ENCODE measurements at places on chromosomes 6 and 20.

- peak; percentile 29 for DNase-seq
Observed at GRCh38 chr6:14635934-14636591, 518.5 kb downstream of the CD83 start.

GRCh38 chr6:53424300-53424699, 75.5 kb upstream of the ELOVL5 start:
- DNase-seq: no peak

DNA sequence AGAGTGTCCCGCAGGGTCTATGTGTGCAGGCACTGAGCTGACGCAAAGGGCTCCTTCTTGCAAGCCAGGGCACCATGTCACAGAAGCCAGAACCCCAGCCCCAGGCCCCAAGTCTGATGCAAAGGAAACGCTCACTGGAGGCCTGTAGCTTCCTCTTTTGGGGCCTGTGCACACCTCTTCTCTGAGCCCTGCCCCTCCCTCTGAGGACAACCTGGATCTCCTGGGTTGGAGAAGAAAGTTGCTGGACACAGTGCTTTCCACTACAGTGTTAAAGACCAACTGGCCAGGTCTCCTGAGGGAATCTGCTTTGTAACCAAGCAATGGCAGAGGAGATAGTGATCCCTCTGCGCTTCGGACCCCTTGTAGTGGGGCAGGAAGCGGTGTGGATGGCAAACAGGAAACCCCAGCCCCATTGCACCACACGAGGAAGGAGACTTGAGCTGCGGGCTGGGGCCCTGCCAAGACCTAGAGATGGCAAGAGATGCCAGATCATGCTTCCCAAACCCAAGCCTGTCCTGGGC, 90.0 kb downstream of the PRND start:
- DNase-seq: peak; percentile 81

GRCh38 chr6:6610031-6610591, 21.6 kb downstream of the LY86 start:
- DNase-seq: peak; percentile 56

- no peak for DNase-seq
Observed at GRCh38 chr6:36716476-36717093, 19.0 kb downstream of the RAB44 start.

- DNase-seq: no peak
Observed at GRCh38 chr6:20840675-20841074, 306.4 kb downstream of the CDKAL1 start.

DNA sequence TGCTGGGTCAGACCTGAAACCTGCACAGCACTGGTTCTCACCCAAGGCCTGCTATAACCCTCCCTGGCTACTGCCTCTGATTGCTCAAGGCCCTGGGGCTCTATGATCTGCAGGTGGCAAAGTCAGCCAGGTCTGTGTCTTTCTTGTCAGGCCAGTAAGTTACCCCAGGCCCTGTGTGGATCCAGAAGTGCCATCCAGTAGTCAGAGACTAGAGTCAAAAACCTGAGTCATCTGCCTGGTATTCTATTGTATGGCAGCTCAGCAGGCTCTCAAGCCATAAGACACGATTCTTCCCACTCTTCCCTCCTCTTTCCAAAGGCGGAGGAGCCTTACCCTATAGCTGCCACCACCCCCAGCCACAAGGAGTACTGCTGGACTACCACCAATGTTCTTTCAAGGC, 593.0 kb downstream of the FRK start:
- no peak for DNase-seq

- no peak for DNase-seq
Observed at GRCh38 chr20:61127311-61128039, 124.6 kb upstream of the CDH4 start.

- no peak for DNase-seq
Observed at GRCh38 chr6:104591573-104592334, 268.0 kb downstream of the HACE1 start.

DNA sequence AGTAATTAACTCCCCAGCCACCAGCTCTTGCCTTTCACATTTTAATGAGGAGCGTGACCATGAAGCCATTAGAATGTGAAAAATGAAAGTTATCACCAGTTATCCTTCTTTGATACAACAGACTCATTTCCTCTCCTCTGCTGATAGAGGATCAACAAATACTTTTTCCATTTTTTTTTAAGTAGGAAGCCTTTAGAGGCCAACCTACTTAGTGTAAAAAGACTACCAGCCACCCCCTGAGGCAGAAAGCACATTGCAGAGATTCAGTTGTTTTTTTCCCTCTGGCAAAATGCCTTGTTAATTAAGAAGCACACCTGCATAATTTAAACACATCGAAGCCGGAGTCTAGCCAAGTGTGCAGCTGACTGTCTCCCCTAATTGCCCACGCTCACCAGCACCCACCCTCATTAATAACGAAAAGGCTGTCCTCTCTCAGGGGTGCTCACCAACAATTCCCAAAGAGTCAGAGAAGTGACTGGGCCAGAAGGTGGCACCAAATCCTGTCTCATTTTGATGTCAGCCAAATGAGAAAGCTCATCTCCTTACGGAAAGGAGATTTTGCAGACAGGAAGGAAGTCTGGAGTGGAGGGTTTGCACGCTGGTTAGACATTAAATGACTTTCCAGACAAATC, 60.9 kb upstream of the MC3R start:
- DNase-seq: no peak

GRCh38 chr20:64151633-64152530, 12.4 kb upstream of the MYT1 start:
- no peak for DNase-seq

DNA sequence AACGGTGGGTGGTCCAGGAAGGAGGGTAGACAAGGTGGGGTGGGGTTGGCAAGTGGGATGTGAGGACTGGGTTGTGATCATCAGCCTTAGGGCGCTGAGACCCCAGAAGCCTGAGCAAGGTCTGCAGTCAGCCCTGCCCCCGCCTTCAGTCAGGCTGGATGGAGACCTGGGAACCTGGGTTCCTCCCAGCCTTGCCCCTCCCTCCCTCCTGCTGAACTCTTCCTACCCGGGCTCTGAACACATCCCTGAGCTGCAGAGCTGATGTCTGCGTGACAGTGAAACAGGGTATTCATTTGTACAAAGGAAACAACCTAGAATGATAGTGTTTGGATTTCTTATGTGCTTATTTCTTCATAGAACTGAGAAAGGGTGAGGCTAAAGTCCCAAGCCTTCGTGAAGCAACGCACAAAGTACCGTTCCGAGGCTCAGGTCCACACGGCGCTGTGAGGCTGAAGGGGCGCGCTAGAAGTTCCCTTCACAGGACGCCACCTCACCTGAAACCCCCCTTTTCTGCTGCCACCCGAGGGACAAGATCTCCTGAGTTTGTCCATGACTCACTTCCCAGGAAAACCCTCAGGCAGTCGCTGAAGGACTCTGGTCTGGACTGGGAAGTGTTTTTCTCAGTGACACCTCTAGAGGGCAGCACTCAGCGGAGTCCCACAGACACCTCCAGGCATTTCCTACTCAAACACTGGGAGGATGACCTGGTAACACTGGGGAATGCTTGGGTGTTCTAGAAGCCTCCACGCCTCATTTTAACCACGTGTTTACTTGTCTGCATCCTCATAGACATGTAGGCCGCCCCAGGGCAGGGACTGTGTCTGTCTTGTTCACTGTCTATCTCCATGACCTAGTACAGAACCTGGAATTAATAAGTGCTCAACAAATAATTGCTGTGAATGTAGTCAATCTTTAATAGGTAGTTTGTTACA, 1.2 kb downstream of the GSTA5 start:
- peak; percentile 45 for DNase-seq

GRCh38 chr6:165568326-165568725, 94.7 kb downstream of the PDE10A start:
- DNase-seq: no peak

DNA sequence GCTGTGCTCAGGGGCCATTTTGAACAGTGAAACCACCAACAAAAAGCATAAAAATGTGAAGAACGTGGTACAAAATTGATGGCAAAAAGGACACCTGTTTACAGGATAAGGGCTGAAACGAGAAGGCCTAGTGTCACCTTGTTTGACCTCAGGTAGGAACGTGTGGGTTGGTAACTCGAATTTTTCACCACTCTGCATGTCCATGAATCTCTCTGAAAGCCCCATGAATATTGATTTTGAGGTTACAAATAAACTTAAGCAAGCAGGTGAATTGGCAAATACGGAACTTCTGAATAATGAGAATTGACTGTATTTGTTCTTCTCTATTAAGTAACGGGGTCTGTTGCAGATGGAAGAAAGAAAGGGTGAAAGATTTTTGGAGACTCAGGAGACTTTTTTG, 59.6 kb upstream of the EDN1 start:
- DNase-seq: no peak

Data from CD4-positive, alpha-beta T cell treated with Interleukin-6 at 100 ng/mL for 8 hours (primary cell).